Stimulated activated CD4-positive, alpha-beta T cell treated with anti-CD3 and anti-CD28 coated beads, TNF-alpha, amount 100 ng/mL, for 48 hours (primary cell): ENCODE measurements at places on chromosomes 16 and 17.
A peak's percentile ranks its signal among the peaks of the same experiment; 100 is the strongest.

DNA sequence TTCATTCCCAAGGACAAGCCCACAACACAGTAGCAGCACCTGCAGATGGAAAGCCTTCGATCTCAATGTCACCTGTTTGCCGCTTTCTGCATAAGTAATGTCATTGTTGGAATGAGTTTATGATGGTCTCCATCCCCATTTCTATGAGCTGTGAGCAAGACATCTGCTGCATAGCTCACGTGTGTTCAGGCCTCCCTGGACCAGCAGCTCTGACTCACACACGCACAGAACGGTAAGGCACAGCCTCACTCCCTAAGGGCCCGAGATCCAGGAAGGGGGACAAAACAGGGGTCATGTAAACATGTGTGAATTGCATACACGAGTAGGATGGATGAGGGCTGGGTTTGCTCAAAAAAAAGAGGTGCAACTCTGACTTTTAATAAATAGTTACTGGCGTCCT is 223.1 kb downstream of the SOX9 start:
- DNase-seq, result no peak

DNA sequence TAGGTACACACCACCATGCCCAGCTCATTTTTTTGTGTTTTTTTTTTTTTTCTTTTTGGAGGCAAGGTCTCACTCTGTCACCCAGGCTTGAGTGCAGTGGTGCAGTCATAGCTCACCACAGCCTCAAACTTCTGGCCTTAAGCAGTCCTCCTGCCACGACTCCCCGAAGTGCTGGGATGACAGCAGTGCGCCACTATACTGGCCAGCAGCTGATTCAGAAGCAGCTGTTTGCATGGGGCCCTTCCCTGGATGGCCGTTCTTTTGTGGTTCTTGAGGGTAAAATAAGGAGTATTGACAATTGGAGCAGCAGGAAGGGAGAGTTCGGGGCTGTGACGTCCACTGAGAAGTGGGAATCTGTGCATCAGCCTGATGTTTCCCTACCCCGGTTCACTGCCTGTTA is 41.6 kb downstream of the KIAA0513 start:
- no peak for DNase-seq

- no peak for DNase-seq
Measured at GRCh38 chr16:79402356-79402755, 198.2 kb downstream of the MAF start.

- no peak for DNase-seq
Measured at GRCh38 chr16:67245186-67245585, 2.1 kb downstream of the FHOD1 start.

GRCh38 chr17:61314368-61315078 is 85.1 kb upstream of the TBX2 start:
- DNase-seq, result no peak

DNA sequence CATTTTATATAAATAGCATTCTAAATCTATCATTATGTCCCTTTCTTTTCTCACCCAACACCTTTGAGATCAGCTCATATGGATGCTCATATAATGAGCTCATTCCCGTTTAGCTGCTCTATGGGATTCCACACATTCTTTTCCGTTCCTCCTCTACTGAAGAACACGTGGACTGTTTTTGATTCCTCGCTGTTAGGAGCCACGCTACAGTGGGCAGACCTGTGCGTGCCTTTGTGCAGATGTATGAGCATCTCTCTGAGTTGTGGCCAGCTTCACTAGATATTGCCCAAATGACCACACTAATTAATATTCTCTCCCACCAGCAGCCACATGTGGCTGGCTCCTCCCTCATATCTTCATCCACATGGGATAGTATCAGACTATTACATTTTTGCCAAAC is 6.0 kb upstream of the TNFRSF13B start:
- no peak for DNase-seq

DNA sequence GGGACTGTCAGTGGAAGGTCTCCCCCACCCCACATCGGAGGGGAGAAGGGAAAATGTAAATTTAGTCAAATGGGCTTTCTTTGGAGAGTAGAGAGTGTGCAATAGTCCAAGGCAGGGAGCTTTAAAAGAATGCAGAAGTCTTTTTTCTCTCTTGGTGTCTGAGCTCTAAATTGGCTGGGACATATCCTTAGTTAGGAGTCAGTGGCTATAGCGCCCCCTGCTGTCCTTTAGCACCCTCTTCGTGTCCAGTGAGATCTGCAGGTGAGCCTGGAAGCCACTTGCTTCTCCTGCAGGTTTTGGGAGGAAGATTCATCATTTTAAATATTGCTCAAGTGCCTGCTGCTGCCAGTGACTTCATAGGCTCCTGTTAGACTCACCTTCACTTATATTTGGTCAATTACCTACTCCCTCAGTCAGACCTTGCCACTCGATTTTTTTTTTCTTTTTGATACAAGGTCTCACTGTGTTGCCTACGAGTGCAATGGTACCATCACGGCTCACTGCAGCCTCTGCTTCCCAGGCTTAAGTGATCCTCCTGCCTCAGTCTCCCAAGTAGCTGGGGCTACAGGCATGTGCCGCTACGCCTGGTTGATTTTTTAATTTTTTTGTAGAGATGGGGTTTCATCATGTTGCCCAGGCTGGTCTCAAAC is 174.8 kb downstream of the PRKCB start:
- DNase-seq, result peak; percentile 74

DNA sequence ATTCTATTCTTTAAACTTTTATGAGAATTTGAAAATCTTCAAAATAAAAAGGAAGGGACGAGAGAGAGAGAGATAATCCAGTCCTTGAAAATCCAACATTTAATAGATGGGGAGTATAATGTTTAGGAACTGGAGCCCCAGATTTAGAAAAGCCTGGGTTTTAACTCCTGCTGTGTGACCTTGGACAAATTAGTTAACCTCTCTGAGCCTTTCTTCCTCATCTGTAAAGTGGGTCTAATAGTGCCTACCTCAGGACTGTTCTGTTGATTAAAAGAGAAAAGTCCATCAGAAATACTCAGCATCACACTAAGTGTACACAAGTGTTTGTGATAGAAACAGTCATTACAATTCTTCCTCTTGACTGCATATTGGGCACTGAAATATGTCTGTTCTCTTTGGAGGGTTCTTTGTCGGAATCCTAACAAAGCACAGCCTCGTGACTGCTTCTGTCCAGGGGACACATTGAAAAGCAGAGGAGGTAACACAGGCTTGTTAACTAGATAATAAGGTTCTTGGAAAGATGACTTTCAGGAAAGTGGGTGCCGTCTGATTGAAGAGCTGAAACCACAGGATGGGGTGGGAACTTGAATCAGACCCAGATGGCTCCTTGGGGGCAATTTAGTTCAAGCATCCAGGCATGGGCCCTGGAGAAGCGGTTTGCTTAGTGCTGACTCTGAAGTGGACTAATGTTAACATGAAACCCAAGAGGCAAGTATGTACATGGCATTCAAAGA is 128.2 kb downstream of the CLEC16A start:
- no peak for DNase-seq

GRCh38 chr16:78884204-78884603 is 716.3 kb downstream of the MAF start:
- no peak for DNase-seq

GRCh38 chr17:4807605-4808377 is 839 bp downstream of the PLD2 start:
- no peak for DNase-seq

DNA sequence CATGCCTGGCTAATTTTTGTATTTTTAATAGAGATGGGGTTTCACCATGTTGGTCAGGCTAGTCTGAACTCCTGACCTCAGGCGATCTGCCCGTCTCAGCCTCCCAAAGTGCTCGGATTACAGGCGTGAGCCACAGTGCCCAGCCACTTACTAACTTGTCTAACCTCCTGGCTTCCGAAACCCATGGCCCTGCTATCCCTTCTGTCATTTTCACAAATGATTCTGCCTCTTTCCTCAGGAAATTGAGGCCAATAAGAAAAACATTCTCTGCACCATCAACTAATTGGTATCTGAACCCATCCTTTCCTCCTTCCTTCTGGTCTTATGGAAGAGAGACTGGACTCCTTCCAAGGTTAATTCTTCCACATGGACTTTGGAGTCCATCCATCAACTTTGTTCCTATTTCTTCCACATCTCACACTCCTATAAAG is 27.9 kb upstream of the TNRC6A start:
- no peak for DNase-seq

DNA sequence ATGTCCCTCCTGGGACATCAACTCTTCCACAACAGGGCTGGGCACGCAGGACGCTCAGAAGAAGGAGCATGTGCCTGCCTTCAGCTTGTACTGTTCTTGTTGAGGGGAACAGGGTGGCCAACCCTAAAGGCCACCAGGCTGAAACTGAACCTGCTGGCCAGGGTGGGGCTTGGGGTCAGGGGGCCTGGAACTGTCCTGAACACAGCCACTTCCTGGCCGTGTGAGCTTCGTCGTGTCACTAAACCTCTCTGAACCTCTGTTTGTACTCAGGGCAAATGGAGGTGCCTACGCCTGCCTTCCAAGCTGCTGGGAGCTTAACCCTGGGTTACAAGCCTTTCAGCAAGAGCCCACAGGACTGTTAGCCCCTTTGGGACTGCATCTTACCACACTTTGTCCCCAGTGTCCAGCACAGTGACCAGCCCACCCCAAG is 6.7 kb downstream of the ARHGAP27 start:
- DNase-seq, result no peak

DNA sequence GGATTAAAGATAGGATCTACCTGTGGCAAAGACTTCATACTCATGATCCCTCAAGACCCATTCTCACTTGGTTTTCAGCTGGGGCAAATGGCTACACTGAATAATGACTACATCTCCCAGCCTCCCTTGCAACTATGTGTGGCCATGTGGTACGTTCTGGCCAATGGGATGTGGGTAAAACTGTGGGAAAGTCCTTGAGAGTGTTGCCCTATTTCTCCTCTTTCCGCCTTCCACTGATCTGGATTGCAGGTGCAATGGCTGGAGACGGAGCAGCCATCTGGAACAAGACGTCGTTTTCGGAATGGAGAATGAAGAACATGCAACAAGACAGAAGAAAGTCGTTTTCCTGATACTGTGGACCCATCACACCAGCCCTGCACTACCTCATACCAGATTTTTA is 48.5 kb downstream of the HAPSTR1 start:
- no peak for DNase-seq

DNA sequence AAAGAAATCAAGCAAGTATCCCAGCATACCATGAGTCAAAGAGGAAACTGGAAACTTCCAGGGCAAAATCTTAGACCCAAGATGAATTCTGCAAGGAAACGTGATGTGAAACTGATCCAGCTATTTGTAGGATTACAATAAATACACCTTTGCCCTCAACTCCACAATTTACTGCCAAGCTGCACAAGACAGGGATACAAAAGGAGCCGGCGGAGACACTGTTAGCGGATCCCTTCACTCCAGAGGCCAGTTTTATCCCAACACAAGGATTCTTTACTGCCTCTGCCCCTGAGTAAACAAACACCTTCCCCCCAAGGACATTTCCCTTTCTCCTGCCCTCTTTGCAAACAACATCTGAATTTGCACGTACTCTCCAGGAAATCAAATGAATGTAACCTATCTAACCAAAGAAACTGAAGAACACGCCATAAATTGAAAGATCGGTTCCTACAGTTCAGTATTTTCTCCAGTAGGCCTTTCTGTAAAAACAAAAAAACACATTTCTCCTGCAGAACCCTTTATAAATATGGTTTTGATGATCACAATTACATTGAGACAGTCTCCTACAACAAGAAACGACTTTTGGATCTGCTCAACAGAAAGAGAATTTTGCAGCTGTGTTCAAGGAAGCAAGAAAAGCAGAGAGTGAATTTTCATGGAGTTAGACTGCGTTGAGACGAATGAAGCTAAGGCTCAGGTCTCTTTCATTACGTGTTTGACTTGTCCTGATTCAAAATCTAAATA is 1.4 kb upstream of the CBX2 start:
- no peak for DNase-seq

- no peak for DNase-seq
Measured at GRCh38 chr16:52073024-52073423, 473.9 kb downstream of the TOX3 start.

- DNase-seq, result no peak
Measured at GRCh38 chr17:7878234-7878633, 10.4 kb upstream of the CHD3 start.

- DNase-seq, result no peak
Measured at GRCh38 chr17:42271006-42271778, 5.0 kb downstream of the STAT5B start.

DNA sequence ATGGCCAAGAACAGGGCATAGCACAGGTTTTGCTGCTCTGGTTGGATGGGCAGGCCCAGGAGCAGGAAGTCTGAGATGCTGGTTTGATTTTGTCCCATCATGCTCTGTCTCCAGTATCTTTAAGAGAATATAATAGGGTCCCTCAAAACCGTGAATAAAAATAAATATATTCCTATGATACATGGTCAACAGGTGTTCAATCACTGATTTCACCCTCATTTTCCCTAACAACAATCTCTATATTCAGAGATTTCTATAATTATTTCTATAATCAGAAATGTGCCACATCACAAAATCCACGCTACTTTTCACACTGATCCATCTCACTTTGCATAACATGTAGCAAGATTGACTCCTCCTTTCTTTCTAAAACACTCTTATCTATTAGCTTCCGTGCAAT is at the start of gene OR1E2:
Gene OR1E2, minus strand, starts transcription at position 101 of the 400 bp plus-strand sequence. Its CDS starts 0 bp downstream, at position 101.
- DNase-seq, result no peak

DNA sequence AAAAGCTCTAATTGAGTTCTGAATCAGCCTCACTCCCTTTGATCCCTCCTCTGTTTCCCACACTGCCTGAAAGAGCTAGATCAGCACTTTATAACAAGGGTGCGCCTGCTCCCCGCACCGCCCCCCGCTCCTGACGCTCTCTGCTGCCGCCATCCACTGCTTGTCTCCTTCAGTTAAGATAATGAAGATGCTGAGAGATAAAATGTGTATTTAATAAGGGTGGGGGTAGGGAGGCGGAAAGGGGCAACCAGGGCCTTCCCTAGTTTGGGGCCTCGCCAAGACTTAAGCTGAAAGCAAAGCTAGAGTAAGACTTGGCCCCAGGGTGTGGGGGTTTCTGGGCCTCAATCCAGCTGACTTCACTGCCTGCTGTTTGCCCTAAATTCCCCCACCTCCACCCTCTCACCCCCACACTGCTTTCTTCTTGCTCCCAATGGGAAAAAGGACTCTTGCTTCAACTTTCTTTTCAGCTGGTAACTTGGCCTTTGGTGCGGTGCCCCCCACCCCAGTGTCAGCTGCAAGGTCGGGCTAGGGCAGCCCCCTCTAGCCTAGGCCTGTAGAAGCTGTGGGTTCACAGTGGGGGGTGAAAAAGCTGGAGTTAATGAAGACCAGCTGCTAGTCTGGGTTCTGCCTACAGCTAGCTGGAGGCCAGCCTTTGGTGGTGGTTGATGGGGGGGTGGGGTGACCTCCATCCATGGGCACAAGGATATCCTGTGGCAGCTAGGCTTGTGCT is 1.8 kb upstream of the RARA start:
- no peak for DNase-seq

DNA sequence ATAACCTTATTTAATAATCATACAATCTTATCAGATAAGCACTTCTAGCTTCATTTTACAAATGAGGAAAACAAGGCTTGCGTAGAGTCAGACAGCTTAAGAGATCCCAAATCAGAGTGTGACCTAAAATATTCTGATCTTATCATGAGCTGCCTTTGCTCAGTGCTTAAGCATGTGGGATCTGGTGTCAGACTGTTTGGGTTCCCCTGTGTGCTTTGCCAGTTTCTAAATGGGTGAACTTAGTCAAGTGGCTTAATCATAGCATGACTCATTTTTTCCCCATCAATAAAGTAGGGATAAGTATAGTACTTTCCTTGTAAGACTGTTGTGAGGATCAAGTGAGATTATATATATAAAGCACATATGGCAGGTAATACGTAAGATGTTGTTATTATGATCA is 612.6 kb upstream of the C16orf82 start:
- no peak for DNase-seq
